Glomerular endothelial cell (primary cell): ENCODE measurements at places on chromosomes 3 and 15.

- DNase-seq, result no peak
Measured at GRCh38 chr15:101675015-101675414, 22.8 kb upstream of the TM2D3 start.

GRCh38 chr3:11136830-11137626 lies 17.3 kb upstream of the HRH1 start:
- DNase-seq, result peak; percentile 88

GRCh38 chr3:244041-244440 lies 47.5 kb downstream of the CHL1 start:
- no peak for DNase-seq

GRCh38 chr3:157318639-157319288 lies 117.9 kb upstream of the PTX3 start:
- no peak for DNase-seq

DNA sequence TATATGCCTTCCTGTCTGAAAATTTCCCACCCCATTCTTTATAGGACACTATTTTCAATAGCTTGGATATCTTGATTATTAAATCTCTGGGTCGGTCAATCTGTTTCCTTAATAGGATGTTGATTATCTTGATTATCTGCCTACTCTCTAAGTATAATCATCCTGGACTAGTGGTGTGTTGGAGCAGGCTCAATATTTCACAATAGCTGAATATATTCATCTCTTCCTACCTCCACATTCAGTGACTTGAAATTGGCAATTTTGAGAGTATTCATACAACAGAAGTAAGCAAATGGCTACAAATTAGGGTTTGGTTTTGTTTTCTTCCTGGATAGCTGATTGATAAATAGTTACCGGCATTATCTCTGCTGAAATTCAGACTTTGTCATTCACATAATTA lies 1162.6 kb downstream of the ROBO1 start:
- DNase-seq, result no peak

DNA sequence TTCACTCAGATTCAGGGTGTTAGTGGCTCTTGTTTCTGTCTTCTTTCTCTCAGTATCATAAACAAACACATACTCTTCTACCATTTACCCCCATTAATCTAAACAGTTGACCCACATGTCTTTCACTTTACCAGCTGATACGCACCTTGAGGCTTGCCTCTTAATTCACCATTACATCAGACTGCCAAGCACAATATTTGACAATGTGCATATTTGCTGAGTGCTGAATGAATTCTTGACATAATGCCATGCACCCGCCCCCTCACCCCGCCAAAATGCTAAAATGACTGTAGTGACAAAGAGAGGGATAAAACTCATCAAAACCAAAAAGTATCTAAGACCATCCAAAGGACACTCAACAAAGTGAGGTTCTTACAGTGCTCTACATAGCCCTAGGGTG lies 57.4 kb downstream of the NGLY1 start:
- DNase-seq, result no peak

- DNase-seq, result no peak
Measured at GRCh38 chr3:18633002-18633401, 207.9 kb upstream of the SATB1 start.

DNA sequence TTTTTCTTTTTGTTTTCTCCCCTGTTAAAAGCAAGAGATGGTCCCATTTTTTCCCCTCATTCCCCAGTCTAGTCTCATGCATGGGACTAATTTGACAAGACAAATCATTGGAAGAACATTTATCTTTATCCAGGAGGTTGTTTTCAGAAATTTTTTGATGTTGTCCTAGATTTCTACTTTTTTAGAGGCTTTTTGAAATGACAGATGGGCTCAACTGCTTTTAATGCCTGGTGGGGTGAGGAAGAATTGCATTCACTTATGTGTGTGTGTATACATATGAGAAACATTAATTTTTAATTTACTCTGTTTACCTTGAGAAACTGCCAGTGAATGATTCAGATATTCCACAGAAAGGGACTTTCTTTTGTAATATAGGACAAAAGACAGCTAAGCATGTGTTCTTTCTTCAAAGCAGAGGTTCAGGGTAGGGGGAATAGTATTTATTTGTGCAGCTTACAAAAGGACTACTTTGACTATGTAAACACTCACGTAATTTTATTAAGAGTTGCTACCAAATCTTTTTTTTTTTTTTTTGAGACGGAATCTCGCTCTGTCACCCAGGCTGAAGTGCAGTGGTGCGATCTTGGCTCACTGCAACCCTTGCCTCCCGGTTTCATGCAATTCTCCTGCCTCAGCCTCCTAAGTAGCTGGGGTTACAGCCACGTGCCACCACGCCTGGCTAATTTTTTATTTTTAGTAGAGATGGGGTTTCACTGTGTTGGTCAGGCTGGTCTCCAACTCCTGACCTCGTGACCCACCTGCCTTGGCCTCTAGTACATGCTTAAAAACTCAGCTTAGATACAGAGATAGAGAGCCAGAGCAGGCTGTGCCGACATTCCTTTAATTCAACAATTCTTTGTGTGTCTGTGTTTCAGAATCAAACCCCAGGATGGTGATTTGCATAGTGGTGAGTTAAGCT lies 130.1 kb upstream of the RARB start:
- DNase-seq, result no peak

- DNase-seq, result no peak
Measured at GRCh38 chr3:58518291-58518789, 18.6 kb downstream of the ACOX2 start.

- DNase-seq, result no peak
Measured at GRCh38 chr3:29185706-29186105, 95.2 kb upstream of the RBMS3 start.

DNA sequence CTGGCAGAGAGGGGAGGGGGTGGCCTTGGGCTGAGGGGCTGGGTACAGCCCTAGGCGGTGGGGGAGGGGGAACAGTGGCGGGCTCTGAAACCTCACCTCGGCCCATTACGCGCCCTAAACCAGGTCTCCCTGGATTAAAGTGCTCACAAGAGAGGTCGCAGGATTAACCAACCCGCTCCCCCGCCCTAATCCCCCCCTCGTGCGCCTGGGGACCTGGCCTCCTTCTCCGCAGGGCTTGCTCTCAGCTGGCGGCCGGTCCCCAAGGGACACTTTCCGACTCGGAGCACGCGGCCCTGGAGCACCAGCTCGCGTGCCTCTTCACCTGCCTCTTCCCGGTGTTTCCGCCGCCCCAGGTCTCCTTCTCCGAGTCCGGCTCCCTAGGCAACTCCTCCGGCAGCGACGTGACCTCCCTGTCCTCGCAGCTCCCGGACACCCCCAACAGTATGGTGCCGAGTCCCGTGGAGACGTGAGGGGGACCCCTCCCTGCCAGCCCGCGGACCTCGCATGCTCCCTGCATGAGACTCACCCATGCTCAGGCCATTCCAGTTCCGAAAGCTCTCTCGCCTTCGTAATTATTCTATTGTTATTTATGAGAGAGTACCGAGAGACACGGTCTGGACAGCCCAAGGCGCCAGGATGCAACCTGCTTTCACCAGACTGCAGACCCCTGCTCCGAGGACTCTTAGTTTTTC lies 4.9 kb downstream of the ISL2 start:
- DNase-seq, result no peak

- DNase-seq, result no peak
Measured at GRCh38 chr3:42149532-42149931, 58.4 kb downstream of the TRAK1 start.

- no peak for DNase-seq
Measured at GRCh38 chr15:70407955-70408354, 310.2 kb upstream of the TLE3 start.

GRCh38 chr3:123984957-123985356 lies 7.0 kb downstream of the ROPN1 start:
- DNase-seq, result no peak

DNA sequence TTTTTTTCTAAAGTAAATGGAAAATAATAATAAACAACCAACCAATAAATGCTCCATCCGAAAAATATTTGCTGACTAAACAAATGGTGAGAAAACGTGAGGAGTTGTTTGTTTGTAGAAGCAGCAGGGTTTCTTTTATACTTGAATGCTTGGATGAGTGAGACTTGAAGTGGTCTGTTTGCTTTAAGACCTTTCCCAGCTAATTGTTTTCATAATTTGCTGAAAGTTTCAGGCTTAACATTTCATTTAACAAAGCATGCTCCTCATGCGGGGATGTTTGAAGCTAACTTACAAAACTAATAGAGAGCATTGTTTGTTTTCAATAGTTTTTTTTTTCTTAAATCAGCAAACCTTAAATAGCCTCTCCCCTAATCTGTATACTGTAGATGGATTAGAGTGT lies 484.6 kb downstream of the ROBO2 start:
- no peak for DNase-seq

- DNase-seq, result no peak
Measured at GRCh38 chr3:29453284-29454001, 172.6 kb downstream of the RBMS3 start.

- peak; percentile 23 for DNase-seq
Measured at GRCh38 chr3:132253262-132253878, 63.8 kb upstream of the ACP3 start.

- DNase-seq, result no peak
Measured at GRCh38 chr3:105387122-105387751, 20.5 kb downstream of the ALCAM start.

DNA sequence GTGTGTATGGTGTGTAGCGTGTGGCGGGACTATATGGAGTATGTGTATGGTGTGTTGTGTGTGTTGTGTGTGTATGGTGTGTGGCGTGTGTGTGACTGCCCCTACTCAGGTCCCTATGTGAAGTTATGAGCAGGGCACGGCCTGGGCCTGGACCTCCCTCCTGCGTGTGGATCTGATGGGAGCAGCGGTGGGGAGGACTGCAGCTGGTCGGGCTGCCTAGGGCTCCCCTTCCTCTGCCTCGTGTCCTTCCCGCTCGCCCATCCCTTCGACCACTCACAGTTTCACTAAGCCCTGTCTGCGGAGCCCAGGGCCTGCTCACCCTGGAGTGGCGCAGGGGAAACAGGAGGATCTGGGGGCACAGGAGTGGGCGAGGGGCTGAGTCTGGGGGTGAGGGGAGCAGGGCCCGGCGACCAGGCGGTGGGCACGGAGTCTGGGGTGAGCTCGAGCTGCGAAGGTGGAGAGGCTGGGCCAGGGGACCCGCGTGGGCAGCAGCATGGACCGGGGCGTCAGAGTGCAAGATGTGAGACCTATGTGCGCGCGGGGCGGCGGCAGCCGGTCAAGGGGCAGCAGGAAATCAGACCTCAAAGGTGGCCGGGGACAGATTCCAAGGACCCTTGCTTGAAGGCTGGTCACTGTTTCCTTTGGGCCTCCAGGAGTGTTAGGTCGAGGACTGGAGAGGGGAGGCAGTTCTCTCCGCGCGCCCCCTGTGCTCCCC lies 26.6 kb downstream of the GABRA5 start:
- DNase-seq, result no peak

DNA sequence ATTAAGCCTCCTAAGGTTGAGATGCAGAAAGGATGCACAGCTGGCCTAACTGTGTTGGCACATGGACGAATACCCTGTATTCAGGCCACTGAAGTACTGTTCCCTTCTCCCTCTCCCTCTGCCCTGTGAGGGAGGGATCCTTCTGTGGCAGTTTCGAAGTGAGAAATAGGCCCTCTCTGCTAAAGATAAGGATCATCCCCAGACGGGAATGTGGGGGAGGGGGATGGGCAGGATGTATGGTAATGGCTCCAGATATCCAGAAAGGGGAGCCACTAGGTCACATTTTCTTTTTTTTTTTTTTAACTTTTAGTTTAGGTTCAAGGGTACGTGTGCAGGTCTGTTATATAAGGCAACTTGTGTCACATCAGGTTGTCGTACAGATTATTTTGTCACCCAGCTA lies 463.1 kb downstream of the TBL1XR1 start:
- DNase-seq, result no peak

DNA sequence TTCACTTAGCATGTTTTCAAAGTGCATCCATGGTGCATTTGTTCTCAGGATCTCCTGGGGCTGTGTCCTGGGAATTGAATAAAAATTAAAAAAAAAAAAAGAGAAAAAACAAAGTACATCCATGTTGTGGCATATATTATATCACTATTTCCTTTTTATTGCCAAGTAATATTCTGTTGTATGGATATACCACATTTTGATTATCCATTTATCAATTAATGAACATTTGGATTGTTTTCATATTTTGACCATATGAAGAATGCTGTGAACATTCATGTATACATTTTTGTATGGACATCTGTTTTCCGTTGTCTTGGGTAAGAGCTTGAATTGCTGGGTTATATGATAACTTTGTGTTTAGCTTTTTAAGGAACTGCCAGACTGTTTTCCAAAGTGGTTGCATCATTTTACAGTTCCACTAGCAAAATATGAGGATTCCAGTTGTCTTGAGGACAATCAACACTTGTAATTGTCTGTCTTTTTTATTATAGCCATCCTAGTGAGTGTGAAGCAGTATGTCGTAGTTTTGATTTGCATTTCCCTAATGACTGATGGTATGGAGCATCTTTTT lies 44.5 kb downstream of the CTDSPL2 start:
- no peak for DNase-seq

GRCh38 chr3:97940034-97940433 lies 32.2 kb downstream of the RIOX2 start:
- DNase-seq, result no peak

DNA sequence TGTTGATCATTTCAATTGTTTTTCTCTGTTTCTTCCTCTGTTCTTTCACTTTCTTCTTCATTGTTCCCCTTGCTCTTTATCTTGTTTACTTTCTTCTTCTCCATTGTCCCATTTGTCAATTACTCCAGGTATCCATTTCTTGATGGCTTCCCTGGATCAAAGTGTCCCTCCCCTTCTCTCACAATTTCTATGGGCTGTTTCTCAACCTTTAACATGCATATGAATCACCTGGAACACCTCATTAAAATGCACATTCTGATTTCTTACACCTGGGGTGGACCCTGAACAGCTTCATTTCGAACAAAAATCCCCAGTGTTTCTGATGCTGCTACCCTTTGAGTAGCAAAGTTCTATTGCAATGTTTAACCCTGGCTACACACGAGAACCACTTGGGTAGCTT lies 454.8 kb downstream of the EPHA6 start:
- DNase-seq, result no peak

- DNase-seq, result no peak
Measured at GRCh38 chr3:42511201-42511600, 8.8 kb downstream of the VIPR1 start.

- DNase-seq, result no peak
Measured at GRCh38 chr3:53826048-53826447, 20.2 kb downstream of the CHDH start.

DNA sequence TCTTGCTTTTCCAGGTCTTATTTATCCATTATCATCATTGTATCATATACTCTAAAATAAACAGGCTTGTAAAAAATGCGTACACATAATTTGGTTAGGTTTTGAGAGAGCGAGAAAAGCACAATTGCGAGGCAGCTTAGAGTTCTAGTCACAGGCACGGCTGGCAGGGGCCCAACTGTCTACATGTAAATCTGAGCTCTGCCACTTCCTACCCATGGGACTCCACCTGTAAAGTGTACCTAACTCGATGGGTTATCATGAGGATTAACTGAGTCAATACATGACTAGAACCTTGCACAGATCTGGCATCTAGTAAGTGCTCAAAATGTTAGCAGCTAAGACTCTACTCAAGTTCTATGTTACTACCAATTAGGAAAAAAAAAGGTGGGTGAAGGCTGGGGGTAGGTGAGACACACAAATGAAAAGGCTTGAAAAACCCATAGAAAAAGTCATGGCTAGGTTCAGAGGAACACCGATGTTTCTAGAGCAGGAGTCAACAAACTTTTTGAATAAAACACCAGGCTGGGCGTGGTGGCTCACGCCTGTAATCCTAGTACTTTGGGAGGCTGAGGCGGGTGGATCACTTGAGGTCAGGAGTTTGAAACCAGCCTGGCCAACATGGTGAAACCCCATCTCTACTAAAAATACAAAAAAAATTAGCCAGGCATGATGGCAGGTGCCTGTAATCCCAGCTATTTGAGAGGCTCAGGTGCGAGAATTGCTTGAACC lies 36.2 kb downstream of the GLB1 start:
- no peak for DNase-seq

GRCh38 chr3:143559296-143559695 lies 289.0 kb downstream of the SLC9A9 start:
- no peak for DNase-seq
